ENCODE measurements at places on chromosomes 6 and 20.

GRCh38 chr20:56940466-56940865 is 311.4 kb downstream of the TFAP2C start:
- DNase-seq, result no peak

GRCh38 chr6:160297310-160297709 is 38.7 kb upstream of the SLC22A2 start:
- no peak for DNase-seq

GRCh38 chr20:48359692-48360341 is 468.0 kb downstream of the PREX1 start:
- no peak for DNase-seq

GRCh38 chr6:77482981-77483380 is 19.7 kb upstream of the HTR1B start:
- no peak for DNase-seq

GRCh38 chr6:168648240-168649125 is 207.5 kb downstream of the SMOC2 start:
- no peak for DNase-seq

DNA sequence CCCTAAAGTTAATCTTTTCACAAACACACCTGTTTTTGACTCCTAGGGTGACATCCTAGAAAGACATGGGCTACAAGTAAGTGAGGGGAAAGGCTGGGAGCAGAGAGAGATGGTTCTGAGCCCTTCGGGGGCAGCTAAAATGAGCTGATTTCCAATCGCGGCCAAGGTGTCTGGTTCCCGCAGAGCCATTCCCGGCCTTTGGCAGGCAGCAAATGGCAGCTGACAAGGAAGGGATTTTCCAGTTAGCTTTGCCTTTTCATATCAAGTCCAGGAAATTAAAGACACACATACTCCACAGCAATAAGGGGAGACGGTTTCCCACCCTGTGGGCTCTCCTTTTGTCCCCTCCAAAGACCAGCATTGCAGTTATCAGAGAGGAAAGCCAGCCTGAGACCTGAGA is 228.5 kb downstream of the ZMYND8 start:
- no peak for DNase-seq

DNA sequence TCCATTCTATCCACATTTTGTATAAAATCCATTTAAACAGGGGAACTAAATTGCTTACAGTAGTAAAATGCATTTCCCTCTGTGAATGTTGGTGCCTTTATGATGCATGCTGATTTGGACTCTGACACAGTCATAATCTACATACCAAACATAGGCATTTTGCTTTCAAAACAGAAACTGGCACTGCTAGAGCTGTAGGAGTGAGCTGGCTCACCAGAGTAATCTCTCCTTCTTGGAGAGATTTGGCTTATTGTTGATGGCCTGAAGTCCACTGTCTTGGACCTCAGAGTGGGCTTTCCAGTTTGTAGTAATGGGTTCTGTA is 363.2 kb upstream of the FLRT3 start:
- DNase-seq, result no peak

GRCh38 chr20:32226391-32226790 is 18.7 kb downstream of the POFUT1 start:
- DNase-seq, result no peak

- no peak for DNase-seq
These were observed 11.2 kb upstream of the HEY2 start for GRCh38 chr6:125738276-125738675.

DNA sequence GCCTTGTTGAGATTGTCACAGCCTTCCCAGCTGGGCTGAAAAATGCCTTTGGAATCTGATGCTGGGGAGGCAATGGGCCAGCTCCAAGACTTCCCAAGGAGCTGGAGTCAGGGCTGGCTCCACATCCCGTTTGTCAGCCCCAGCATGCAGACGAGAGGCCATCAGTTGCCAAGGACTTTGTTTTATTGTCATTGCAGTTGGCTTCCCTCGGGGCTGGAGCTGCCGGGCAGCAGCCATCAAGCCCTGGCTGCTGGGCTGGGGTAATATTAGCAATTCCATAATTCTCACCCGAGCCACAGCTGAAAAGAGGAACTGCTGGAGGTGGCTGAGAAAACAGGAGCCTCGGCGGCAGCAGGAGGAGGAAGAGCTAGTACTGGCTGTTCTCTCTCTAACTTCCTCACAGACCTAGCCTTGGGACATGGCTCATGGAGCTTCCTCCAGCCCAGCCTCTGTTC is 182.5 kb downstream of the CDC5L start:
- no peak for DNase-seq

DNA sequence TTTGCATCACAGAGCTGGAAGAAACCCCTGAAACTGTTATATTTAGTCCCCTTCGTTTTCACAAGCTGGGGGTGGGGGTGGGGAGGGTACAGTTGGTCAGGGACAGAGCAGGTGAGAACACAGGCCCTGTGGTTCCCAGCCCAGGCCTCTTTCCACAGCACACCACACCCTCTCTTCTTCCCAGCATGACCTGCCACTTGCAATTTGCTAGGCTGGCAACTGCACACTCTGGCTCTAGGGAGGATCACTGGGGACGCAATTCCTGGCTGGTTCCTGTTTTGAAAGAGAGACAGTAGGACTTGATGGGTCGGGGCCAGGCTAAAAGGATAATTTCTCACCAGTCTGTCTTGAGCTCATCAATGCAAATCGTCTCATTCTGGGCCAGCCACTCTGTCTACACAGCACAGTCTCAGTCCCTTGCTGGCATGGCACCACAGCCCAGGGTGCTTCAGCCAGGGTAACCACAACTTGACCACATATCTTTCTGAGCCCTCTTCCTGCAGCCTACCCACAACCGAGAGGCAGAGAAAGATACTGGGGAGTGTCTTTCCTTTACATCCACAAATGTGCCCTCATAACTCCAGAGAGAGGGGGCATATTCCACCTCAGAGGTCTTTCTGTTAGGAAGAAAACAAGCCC is 41.7 kb upstream of the EMILIN3 start:
- DNase-seq, result no peak

DNA sequence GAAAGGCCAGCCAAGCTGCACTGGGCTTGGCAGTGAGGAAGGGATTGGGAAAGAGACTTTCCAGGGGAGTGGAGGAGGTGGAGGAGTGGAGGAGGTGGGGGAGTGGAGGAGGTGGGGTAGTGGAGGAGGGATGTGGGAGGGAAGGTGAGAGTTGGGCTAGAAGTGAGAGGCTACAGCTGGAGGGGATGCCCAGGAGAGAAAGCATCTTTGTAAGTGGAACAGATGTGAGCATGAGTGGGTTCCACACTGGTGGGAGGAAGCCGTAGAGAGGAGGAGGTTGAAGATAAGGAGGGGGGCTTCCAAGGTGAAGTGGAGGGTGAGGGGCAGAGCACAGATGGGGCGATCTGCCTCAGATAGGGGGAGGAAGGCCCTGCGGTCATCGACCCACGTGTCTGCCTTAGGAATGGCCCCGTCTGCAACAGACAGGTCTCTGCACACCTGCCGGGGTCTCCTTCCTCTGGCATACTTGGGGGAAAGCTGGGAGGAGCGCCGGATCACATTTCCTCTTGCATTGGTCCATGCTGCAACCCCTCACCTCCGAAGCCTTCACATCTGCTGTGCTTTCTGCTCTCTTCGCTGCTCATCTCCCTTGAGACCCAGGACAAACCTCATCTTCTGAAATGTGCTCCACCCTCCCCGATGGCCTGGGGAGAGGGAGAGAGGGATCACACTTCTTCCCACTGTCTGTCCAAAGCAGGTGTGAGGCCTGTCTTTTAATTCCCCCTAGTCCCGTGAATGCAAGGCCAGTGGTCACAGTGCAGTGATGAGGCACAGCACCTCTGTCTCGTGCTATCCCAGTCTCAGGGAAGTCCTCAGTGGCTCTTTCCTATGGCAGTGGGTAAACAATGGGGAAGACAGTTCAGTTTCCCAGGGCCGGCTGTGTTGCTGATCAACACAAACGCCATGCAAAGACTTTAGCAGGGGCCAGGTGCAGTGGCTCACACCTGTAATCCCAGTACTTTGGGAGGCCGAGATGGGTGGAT is 48.6 kb upstream of the SNX9 start:
- DNase-seq, result peak; percentile 30

- no peak for DNase-seq
These were observed 140.9 kb downstream of the EDN3 start for GRCh38 chr20:59441306-59441705.

DNA sequence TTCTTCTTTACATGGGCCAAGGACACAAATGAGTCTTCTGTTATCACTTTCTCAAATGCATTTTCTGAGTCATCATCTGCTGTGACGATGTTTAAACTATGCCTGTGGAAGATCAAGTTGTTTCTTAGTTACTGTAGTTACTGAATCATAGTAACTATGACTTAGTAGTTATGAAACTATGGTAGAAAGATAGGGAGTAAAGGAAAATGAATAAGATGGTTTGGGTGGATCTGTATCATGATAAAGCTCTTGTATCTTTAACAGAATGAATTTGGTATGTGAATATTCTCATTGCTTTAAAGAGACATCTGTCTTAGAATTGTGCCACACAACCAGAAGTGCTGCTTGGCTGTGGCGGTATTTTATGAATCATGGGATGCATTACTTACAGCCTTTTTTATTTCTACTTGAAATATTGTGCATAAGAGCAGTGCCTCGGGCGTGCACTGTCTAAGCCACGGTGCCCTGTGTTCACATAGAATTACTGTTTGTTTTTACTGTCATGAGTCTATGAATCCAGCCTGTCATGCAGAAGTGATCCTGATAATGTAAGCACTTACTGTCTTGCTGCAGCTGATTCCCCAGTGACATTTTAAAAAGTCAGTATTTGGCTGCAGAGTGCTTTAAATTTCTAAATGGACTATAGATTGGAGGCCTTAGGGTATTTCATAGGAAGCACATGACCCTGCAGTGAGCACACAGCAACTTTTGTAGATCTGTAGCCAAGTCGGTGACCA is 215.2 kb downstream of the TMEM242 start:
- no peak for DNase-seq

DNA sequence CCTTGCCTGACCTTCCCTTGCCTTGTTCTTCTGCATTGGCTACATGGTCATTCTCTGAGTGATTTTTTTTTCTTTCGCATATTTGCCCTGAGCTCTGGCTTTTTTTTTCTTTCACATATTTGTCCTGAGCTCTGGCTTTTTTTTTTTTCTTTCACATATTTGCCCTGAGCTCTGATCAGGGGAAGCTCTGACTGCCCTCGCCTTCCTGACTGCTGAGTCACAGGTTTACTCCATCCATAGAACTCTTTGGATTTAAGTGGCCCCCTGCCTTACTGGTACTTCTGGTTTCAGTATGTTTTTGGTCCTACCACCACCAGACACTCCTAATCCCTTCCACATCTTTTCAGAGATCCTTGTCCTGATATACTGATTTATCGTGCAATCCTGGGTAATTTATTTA is 201.1 kb downstream of the OGFRL1 start:
- DNase-seq, result no peak

DNA sequence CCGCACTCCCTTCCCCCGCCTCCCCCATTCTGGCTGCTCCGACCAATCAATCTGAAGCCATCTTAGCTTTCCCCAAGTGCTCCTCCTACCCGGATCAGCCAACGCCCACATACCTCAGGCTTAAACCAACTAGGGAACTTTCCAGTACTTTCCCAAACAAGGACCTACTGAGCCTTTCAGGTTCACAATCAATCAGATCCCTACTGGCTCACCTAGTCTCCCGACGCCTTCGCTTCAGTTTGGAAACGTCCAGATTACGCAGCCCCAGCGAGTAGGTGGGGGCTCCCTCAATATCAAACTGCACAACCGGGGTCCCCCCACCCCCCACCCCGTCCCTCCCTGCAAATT is 432 bp downstream of the HSPA1L start:
- peak; percentile 92 for DNase-seq

DNA sequence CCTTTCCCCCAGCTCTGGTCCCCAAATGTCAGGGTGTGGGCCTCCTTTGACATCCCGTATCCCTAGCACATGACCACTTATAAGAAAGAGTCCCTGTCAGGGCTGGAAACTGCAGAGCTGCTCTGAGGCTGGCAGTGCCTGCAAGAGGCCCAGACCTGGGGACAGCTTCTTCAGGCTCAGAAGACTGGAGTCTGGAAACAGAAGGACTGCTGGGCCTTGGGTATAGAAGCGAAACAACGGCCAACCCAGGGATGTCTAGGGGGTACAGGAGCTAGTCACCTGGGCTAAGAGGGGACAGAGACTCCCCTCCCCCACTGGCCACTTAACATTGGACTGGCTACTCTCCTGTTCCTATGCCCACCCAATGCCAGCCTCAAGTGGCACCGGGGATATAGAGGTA is 4.7 kb downstream of the SCUBE3 start:
- DNase-seq, result no peak

DNA sequence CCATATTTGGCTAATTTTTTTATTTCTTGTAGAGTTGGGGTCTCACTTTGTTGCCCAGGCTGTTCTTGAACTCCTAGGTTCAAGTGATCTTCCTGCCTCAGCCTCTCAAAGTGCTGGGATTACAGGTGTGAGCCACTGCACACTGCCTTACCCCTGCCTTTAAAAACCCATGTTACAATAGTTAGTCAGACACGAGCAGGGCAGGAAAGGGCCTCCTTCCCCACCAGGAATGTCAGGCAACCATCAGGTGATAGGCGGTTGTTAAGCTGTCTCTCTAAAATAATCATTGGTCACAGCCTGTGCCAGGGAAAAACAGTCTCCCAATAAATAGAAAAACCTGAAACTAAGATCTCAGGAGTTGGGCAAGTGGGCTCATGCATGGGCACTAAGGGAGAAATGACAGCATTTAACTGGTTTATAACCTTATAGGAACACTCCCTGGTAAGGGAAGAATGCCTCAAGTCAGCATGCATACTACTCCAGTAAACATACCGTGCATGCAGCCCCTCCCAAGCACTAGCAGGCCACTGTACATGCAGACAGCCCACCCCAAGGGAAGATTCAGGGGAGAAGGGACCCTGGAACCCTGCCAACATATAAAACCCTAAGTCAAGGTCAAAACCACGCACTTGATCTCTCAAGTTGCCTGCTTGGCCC is 8.4 kb downstream of the OR2H2 start:
- no peak for DNase-seq

Measured in NCI-H2029 (cell line).